SHP77 (cell line): ENCODE measurements at places on chromosomes 2 and 18.

- DNase-seq, result no peak
These were observed 34.4 kb downstream of the PLEKHA3 start for GRCh38 chr2:178514664-178515063.

GRCh38 chr2:42438685-42439084 is 55.1 kb downstream of the KCNG3 start:
- no peak for DNase-seq

- DNase-seq, result peak; percentile 5
These were observed 2.1 kb upstream of the SPIRE1 start for GRCh38 chr18:12659904-12660605.

GRCh38 chr18:33583901-33584300 is 5.9 kb downstream of the ASXL3 start:
- no peak for DNase-seq

GRCh38 chr2:32506446-32506845 is 121.4 kb upstream of the TTC27 start:
- DNase-seq, result no peak

DNA sequence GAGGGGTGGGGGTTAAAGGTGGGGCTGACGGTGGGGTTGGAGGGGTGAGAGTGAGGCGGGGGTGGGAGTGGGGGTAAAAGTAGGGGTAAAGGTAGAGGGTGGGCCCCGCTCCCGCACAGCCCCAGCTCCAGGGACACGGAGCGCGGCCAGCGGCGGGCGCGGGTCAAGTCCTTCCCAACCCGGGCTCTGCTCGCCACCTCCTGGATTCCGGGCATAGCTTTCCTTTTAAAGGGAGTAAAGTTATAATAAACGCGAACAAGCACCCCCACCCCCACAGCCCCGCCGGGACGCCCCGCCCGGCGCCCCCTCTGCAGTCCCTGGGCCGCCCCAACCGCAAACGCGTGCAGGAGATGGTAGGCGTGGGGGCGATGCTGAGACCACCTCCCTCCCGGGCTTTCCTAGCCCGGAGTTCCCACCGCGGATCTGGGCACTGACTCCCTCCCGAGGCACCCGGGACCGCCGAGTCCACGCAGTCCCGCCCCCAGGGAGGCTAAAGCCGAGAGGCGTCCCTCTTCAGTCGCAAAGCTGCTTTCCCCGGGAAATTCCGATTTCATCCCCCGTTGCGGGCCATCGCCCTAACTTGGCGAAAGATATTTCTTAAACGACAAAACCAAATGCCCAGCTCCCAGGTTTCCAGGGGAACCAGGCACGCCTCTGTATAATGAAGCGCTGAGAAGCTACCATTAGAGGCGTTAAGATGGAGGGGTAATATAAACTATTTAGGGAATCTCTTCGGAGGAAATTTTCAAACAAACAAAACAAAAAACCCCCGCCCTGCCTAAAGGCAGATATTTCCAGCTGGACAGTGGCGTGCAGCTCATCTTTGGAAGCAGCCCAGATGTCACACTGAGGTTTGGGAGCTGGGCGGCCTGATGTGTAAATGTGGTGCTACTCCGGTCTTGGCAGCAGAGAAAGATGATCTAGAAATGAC is at the start of gene LIMS2:
Gene LIMS2, minus strand, starts transcription at position 200 of the 931 bp plus-strand sequence. CDS start 506 bp downstream, outside the sequence.
- DNase-seq, result no peak

DNA sequence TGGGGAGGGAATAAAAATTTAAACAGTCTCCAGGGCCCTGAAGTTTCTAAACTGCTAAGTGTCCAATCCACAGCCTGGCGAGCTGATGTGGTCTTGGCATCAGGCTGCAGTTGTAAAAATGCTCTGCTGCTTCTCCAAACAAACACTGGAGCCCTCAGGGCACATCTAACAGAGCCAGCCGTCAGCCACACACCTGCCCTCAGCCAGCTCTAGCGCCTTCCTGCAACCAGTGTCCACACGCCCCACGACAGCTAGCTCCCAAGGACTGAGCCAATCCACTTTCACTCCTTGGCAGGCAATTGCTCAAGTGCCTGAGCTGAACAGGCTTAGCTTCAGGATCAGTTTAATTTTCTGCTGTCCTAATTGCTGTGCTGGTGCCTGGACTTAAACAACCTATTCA is 446.4 kb upstream of the RAB12 start:
- DNase-seq, result peak; percentile 66

DNA sequence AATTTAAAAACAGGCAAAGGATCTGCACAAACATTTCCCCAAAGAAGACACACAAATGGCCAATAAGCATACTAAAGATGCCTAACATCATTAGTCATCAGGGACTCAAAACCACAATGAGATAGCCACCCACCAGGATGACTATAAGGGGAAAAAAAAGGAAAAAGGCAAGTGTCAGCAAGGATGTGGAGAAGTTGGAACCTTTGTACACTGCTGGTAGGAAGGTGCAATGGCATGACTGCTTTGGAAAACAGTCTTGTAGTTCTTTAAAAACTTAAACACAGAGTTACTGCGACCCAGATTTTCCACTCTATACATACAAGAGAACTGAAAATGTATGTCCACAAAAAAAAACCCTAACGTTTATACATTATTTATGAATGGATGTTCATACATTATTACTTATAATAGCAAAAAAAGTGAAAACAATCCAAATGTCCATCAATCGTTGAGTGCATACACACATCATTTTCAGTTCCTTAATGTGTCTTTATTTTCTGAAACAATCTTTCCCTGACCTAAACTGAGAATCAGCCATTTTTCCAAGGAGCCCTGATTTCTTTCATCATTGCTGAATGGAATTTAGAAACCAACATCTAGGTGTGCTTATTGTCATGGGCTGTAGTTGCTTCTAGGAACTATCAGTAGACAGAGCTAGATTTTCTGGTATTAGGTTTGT is 64.7 kb upstream of the TLK1 start:
- DNase-seq, result no peak

DNA sequence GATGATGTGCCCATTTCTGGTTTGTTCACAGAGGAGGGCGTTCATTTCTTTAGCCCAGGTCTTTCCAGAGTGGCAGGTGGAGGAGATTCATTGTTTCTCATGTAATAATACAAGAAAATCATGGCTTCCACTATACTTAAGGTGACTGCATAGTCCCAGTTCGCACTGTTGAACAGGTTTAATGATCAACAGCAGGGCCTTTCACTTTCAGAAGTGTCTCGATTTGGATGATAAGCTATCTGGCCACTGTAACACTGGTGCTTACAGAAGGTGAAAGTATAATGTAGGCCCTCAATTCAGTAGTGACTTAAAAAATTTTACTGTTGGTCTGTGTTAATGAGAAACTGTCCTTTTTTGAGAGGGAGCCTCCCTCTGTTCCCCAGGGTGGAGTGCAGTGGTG is 1.4 kb downstream of the RMC1 start:
- DNase-seq, result no peak
